ENCODE measurements at places on chromosomes 2 and 18.

DNA sequence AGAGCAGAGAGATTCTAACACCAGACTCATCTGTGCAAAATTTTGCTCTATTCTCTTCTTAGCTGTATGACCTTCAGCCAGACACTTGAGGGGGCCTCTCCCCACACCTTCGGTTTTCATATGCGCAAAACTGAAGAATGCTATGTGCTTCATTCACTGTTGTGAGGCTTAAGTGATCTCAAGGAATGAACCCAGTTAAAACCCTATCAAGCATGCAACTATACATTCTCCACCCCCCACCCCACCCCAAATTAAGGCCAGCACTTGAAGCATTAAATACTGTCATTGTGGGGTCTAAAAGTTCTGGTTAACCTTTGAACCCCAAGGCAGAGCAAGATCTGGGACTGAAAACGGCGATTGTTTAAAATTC lies 10.0 kb downstream of the PCARE start:
- no peak for DNase-seq

- no peak for DNase-seq
Observed at GRCh38 chr2:222545823-222546795, 109.8 kb downstream of the FARSB start.

DNA sequence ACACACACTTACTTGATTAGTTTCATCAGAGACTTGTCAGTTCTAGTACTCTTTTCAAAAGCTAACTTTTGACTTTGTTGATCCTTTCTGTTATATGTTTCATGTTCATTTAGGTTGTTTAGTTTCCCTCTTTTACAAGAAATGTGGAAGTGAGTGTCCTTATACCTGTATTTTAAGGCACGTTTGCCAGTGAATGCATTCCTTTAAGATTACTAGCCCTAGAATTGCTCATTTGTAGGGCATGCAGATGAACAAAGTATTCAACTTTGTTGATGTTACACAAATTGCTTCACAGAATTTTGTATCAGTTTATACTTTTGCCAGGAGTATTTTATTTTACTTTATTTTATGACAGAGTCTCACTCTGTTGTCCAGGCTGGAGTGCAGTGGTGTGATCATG lies 6.3 kb downstream of the IL1RL2 start:
- no peak for DNase-seq

- DNase-seq: no peak
Observed at GRCh38 chr2:230631470-230631869, 81.2 kb upstream of the CAB39 start.

- no peak for DNase-seq
Observed at GRCh38 chr18:13932285-13933025, 17.1 kb upstream of the MC2R start.

GRCh38 chr2:110124939-110125691 lies 9.5 kb upstream of the MALL start:
- no peak for DNase-seq

GRCh38 chr2:115573756-115574155 lies 1131.3 kb downstream of the DPP10 start:
- no peak for DNase-seq

DNA sequence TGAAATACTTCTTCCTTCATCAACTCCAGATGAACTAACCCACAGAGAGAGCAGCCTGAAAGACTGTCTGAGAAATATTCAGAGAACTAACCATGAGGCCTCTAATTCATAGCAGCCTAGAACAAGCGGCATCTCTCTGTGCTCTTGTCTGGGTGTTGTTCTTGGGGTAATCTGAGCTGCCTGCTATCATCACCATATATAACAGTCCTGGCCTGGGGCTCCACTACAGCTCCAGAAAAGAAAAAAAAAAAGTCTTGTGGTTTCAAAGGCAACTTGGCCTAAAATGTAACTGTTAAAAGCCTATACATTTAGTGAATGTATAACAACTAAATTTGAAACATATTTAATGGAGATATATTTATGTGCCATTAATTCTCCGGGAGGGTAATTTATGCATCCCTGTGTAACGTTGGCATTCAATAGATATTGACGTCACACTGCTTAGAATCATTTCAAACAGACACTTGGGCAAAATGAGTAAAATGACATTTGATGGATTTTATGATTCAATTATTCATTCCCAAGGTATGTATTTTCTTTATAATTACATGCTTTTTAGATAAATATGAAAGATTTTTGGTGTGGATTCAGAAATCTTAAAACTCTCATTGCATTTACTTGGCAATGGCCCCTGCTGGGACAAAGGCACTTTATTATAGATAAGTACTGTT lies 294.3 kb downstream of the HRH4 start:
- no peak for DNase-seq

DNA sequence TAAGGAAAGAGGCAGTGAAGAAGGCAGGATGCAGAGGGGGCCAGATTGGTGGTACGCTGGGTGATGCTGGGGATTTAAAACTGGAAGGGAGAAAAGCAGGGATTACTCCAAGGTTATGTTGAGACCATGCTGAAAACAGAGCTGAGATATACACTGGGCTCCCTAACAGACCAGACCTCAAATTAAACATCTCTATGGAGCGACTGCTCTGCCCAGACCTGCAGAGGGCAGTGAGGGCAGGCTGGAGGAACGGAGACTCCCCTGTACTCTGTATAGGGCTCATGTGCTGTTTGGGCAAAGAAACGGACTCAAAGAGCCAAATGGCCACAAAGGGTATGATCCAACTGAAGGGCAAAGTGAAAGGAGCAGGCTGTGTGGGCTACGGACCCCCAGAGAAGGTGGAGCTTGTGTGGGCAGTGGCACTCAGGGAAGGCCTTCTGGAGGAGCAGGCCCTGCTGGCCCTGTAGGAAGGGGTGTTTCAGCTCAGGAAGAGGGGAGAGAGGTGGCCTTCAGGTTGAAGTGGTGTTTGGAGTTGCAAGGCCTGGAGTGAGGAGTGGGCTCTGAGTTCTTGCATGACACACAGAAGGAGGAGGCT lies 4.8 kb upstream of the CELF4 start:
- no peak for DNase-seq

DNA sequence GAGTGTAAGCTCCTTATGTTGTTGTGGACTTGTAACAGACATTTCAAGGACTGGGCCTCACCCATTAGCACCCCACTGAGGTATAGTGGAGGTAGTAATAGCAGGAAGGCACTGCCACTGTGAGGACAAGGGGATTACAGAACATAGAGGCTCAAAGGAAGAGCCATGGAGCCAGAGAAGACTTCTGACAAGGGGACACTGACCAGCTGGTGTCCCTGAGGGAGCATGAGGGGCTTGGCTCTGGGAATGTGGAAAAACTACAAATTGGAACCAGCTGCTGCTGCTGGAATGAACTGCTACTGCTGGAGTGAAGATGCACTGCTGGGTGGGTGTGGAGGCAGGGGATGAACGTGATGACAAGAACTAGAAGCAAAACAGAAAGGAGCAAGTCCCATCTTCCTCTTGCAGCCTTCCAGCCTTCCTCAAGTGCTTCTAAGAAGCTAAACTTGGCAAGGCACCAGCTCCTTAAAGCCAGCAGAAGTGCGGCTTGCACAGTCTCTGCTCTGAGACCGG lies 167.3 kb upstream of the NOSTRIN start:
- DNase-seq: peak; percentile 64

DNA sequence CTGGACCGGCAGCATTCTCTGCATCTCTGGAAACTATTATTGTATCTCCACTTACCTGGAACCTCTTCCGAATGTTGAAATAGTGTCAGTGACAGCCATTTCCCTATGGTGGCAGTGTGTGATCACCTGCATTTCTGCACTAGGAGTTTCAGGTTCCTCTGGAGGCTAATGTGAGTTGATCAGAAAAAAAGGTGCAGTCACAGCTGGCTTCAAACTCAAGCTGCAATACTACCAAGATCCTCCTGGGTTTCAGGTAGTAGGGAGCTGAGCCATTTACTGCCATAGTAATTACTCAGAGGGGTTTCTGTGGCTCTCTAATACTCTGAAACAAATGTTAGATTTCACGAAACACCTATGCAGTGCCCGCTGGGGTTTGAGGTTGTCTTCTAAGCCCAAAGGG lies 183.5 kb upstream of the OSR1 start:
- no peak for DNase-seq

GRCh38 chr2:133837441-133838094 lies 269.3 kb upstream of the NCKAP5 start:
- DNase-seq: no peak

DNA sequence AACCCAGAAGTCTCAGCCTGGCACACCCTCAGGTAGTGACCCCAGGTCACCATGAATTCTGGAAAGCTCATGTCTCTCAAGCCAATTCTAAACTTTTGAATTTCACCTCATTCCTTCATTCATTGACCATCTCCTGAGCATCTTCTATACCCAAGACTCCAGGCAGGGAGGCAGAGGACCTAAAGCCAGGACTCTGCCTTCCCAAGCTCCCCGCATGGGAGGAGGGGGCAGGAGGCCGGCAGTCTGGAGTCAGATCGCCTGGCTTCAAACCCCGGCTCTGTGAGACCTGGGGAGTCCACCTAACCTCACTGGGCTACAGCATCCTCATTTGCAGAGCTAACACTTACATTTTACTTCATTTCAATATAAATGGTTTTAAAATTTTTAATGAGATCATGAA lies 59.0 kb downstream of the SMAD7 start:
- DNase-seq: no peak

DNA sequence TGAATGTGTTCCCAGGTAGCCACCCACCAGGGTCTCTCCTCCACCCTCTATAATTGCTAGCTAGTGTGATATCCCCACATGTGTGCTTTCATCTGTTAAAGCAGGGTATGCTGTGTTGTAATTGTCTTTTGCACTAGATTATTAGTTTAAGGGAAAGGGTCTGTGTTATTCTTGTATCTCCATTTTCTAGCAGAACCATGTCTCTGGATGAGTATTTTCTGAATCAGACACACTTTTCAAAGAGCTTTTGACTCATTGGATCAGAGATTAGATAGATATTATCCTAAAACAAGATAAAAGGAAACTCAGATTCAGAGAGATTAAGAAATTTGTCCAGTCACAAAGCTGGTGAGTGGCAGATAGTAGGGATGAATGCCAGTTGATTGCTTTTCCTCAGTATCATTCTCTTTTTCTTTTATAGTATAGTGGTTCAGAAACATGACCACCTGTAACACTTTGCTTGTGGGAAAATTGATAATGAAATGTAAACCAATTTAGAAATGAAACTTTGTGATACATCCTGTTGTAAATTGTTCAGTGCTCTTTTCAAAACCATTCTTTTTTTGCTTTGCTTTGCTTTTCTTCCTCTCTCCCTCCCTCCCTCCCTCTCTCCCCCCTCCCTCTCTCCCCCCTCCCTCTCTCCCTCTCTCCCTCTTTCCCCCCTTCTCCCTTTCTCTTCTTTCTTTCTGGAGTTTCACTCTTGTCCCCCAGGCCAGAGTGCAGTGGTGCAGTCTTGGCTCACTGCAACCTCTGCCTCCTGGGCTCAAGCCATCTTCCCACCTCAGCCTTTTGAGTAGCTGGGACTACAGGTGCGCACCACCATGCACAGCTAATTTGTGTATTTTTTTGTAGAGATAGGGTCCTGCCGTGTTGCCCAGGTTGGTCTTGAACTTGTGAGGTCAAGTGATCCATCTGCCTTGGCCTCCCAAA lies 7.4 kb downstream of the MIB1 start:
- no peak for DNase-seq

GRCh38 chr2:27701676-27702075 lies 38.0 kb downstream of the SLC4A1AP start:
- peak; percentile 26 for DNase-seq

Data from thyroid gland (tissue), 4 donors.